ENCODE measurements at places on chromosomes 2 and 18.

DNA sequence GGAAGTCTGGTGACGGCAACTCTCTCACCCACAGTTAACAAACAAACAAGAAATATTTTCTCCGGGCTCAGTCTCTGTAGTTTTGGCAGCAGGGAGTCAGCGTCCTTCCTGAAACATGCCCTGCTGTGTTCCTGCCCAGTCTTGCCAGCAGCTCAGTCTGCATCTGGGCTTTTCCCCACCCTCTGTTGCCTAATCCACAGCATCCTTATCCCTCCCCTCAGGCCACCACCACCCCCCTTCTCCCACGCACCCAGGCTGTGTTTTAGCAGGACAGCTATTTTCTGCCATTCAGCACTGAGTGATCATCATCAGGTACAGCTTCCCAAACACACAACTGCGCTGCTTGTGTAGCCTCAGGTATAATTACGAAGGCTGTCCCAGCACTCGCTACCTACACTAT lies 168.2 kb downstream of the DPP10 start:
- no peak for DNase-seq

DNA sequence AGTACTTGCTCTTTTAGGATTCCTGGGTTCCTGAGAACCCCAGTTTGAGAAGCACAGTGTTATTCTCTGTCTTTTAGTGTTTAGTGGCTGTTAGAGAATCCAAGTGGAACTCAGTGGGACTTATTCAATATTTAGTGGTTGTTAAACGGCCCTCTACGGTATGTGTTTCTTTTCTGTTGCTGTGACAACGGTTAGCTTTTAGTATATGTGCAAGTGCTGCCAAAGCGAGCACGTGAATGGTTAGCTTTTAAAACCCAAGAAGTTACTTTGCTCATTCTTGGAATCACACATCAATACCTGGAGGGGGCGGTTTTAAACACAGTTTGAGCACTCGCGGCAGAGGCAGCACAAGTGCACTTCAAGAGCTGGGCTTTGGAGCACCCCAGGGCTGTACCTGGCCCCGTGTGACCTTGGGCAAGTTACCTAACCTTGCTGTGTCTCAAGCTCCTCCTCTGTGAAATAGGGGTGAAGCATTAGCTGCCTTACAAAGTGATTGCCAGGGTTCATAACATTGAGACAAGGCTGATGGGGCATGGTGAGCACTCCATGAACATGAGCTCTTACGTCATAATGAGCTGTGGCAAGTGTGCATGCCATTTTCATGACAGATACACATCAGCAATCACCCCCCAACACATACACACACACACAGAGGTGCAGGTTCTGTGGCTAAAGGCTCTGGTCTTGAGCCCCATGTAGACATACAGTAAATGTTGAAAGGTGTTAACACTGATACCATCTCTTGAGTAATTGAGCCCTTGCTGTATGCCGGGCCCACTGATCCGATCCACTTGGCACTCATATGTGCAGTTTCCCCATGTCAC lies 234.1 kb downstream of the ALPK2 start:
- DNase-seq: no peak

- DNase-seq: peak; percentile 46
Observed at GRCh38 chr2:8475349-8476031, 206.4 kb upstream of the ID2 start.

DNA sequence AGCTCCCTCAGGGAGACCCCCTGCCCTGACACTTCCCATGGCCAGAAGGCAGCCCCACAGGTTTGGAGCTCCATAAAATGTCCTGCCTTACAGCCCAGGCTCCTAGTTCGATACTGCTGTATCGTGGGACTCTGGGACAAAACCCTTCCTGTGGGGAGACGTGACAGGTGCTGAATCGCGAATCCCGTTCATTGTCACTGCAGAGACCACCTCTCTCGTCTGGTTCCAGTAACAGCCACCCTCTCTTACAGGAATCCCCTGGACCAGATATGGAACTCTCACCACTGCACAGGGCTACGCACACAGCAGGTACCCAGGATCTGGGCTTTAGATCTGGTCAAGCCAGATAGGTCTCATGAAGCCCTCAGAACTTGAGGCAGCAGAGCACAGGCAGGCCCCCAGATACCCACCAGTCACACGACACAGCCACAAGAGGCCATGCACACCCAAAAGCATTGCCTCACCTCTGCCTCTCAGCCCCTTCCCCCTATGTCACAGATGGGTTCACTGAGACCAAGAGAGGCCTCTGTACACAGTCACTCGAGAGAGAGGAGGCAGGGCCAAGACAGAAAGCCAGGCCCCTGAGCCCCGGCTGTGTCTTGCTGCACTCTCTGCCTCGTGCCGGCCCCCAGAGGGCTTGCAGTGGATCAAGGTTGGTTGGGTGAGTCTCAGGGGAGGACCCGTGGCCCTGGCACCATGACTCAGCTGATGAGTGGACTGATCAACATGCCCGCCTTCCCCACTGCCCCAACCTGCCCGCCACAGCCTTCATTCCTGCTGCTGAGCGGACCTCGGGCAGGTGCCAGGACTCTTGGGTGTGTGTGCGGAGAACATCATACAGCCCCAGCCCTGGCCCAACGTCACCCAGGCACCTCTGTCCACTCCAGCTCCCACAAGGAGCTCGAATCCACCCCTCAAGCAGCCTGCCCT lies 7.6 kb downstream of the SDC1 start:
- peak; percentile 76 for DNase-seq

GRCh38 chr18:76822506-76823160 lies at the start of gene ZNF236:
TSS of gene ZNF236 (plus strand) at chr18:76822557. CDS start at chr18:76822608, 51 bp downstream.
- peak; percentile 67 for DNase-seq

DNA sequence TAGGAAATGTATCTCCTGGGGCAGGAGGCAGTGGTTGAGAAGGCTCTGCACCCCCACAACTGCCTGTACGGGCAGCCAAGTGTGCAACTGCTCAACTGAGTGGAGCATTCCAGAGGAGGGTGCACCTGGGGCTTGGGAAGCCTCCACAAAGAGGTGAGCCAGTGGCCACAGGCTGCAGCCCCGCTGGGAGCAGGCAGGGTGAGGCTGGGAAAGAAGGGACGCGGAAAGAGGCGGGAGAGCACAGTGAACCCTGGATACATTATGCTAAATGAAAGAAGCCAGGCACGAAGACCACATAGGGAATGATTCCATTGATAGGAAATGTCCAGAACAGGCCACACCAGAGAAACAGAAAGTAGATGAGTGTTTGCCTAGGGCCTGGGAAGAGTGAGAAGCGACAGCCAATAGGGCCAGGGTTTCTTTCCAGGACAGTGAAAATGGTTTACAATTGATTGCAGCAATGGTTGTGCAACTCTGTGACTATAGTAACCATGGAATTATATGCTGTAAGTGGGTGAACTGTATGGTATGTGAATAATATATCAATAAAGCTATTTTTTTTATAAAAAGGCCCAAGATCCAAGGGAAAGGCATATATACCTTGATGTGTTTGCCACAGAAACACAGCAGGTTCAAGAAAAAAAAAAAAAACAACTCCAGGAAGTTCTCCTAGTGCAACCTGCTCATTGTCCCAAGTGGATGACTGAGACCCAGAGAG lies 82.4 kb downstream of the DDX1 start:
- DNase-seq: no peak

- DNase-seq: peak; percentile 55
Observed at GRCh38 chr2:64405581-64406406, 48.2 kb upstream of the LGALSL start.

DNA sequence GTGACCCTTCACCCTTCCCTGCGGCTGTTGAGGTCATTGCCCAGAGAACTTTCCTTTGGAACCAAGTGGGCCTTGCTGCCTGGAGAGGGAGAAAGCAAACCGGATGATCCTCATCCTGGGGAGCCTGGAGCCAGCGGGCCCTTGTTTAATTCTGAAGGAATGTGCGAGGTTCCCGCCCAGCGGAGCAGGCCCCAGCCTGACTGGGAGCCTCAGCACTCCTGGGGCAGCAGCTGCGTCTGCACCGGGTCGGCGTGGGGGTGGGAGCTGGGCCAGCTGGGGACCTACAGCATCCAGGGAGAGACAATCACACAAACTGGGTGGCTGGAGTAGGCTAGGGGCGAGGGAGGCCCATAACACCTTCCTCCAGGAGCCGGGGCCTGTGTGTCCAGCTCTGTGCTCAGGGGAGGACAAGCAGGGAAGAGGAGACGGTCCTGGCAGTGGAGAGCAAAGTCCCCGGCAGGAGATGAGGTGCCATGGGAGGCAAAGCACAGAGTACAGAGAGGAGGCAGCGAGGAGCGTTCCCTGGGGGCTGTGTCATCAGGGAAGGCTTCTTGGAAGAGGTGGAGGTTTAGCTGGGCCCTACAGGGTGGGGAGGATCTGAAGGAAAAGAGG lies 61.9 kb upstream of the HAAO start:
- DNase-seq: no peak
